Thoracic aorta (tissue), 2 donors: ENCODE measurements at places on chromosomes 2 and 18.

GRCh38 chr18:7945882-7946281 lies 378.8 kb downstream of the PTPRM start:
- no peak for DNase-seq

- DNase-seq = no peak
Observed at GRCh38 chr2:120018549-120018948, 5.7 kb downstream of the EPB41L5 start.

GRCh38 chr2:77866661-77867060 lies 344.5 kb upstream of the LRRTM4 start:
- no peak for DNase-seq

- no peak for DNase-seq
Observed at GRCh38 chr2:147577323-147577997, 267.4 kb upstream of the ACVR2A start.

- no peak for DNase-seq
Observed at GRCh38 chr18:49368876-49369440, 91.5 kb downstream of the DYM start.

DNA sequence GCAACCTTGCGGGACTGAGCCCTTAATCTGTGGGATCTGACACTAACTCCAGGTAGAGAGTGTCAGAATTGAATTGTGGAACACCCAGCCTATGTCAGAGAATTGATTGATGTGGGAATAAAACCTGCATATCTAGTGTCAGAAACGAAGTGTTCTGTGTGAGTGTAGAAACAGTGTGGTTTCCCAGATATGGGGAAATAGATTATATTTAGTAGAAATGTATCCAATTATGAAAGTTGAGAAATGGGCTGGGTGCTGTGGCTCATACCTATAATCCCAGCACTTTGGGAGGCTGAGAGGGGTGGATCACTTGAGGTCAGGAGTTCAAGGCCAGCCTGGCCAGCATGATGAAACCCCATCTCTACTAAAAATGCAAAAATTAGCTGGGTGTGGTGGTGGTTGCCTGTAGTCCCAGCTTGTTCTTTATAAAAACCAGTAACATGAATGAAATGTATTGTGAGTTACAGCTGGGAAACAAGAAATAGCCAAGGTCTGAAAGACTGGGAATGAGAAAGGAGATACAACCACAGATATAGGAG lies 4.3 kb upstream of the TP53I3 start:
- DNase-seq = no peak

- DNase-seq = no peak
Observed at GRCh38 chr2:169172151-169172735, 102.9 kb downstream of the DHRS9 start.

DNA sequence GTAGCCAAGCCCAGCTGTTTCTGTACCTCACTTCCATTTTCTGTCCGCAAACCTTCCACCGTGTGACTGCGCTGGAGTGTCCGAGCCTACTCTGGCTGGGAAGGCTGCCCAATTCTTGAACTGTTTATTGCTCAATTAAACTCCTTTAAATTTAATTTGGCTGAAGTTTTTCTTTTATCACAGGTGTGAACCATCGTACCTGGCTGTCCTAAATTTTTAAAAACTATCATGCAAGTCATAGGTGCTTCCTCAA lies 6.2 kb upstream of the RNU2-63P start:
- DNase-seq = no peak

- no peak for DNase-seq
Observed at GRCh38 chr2:86069091-86069685, 36.5 kb downstream of the POLR1A start.

GRCh38 chr2:119352357-119352756 lies 14.3 kb downstream of the C2orf76 start:
- DNase-seq = no peak

- no peak for DNase-seq
Observed at GRCh38 chr2:75667884-75668283, 21.3 kb downstream of the MRPL19 start.
